Vein endothelial cell (primary cell): ENCODE measurements at places on chromosomes 6 and 20. TPM values are rescaled to one million over a fixed set of nuclear protein-coding genes. Genes with fewer than 3 reads are reported as not detected.

Gene PTK6
- not detected in 2 replicates for total RNA-seq

Gene ERMARD
- 10.8 and 12.9 TPM in 2 replicates for total RNA-seq

Gene AKAP7
- total RNA-seq, result 2.6 and 3.6 TPM in 2 replicates

Gene MOXD1
- 0.29 TPM in 1 of 2 replicates, not detected in the other for total RNA-seq

Gene OOEP
- total RNA-seq, result not detected in 2 replicates

Gene ARID1B
- 53.6 and 53.7 TPM in 2 replicates for total RNA-seq

Gene VTA1
- 62.1 and 68.2 TPM in 2 replicates for total RNA-seq

Gene LHFPL5
- total RNA-seq, result not detected in 2 replicates

Gene NRSN1
- not detected in 2 replicates for total RNA-seq

Gene PPIL6
- total RNA-seq, result 0.33 and 0.57 TPM in 2 replicates

Gene TNFRSF21
- 88.1 and 150 TPM in 2 replicates for total RNA-seq

Gene ADGRF5
- total RNA-seq, result 80.0 and 246 TPM in 2 replicates

Gene FAM217A
- not detected in 2 replicates for total RNA-seq

Gene TGM3
- total RNA-seq, result not detected in 2 replicates

Gene ECT2L
- total RNA-seq, result not detected in 2 replicates

Gene SLC35B3
- total RNA-seq, result 13.1 and 15.0 TPM in 2 replicates

Gene PCK1
- total RNA-seq, result not detected in 2 replicates
